Stimulated activated effector memory CD8-positive, alpha-beta T cell treated with anti-CD3 and anti-CD28 coated beads, Interleukin-12 subunit alpha, Interleukin-12 subunit beta, amount 100 ng/mL, for 72 hours (primary cell): ENCODE measurements at places on chromosomes 6 and 20.

GRCh38 chr20:13571662-13572061 lies 67.1 kb downstream of the TASP1 start:
- no peak for DNase-seq

DNA sequence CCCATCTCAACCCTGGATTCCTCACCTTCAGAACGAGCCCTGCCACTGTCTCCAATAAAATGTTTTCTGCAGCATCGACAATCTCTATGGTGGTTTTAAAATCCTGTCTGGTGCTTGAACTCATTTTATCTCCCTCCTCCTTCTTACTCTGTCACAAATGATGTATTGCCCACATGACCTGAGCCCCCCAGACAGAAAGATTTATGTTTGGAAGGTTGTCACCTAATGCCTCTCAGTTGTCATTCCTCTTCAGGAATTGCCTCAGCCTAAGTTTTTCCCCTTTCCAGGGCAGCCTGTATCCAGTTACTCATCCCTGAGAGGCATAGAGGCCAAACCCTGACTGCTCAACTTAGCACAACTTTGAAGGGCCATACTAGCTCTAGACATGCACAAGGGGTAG lies 9.2 kb downstream of the GPX5 start:
- DNase-seq, result no peak

DNA sequence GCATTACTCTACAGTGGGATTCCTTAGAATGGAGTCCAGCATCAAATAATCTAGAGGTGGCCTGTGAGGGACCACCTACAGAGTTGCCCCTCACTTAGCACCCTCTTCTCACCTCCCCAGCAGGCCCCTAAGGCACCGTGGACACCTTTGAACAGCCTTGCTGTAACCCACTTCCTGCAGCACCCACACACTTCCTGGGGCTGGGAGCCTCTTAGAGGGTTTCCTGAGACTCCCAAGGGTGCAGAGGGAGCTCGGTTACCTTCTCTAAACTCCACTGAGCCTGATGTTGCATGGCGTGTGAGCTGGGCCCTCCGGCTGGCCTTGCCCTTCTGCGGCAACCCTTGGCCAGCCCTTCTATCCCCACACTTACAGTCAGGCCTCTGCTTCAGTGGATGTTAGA lies 7.3 kb upstream of the SIRPG start:
- DNase-seq, result peak; percentile 24

- DNase-seq, result no peak
Observed at GRCh38 chr6:108203189-108204112, 37.6 kb downstream of the NR2E1 start.

- DNase-seq, result no peak
Observed at GRCh38 chr6:45185403-45186251, 142.5 kb upstream of the RUNX2 start.

- DNase-seq, result no peak
Observed at GRCh38 chr20:17993546-17993945, 24.7 kb downstream of the MGME1 start.

DNA sequence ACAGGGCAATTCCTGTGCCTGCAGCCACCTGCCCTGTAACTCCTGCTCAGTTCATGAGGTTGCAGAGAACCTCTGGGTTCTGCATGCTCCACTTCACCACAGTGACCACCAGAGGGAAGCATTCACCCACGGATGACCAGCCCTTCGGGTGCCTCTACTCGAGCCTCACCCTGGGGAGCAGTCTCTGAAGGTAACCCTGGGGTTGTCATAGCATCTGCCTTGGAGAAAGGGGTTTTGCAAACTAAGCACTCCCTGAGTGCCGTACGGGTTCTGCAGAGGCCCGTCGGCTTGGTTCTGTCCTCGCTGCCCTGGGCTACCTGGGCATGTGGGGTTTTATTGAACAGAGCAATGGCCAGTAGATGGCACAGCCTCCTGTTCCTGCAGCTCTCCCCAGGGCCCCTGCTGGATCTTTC lies 10.2 kb upstream of the CST5 start:
- peak; percentile 55 for DNase-seq

DNA sequence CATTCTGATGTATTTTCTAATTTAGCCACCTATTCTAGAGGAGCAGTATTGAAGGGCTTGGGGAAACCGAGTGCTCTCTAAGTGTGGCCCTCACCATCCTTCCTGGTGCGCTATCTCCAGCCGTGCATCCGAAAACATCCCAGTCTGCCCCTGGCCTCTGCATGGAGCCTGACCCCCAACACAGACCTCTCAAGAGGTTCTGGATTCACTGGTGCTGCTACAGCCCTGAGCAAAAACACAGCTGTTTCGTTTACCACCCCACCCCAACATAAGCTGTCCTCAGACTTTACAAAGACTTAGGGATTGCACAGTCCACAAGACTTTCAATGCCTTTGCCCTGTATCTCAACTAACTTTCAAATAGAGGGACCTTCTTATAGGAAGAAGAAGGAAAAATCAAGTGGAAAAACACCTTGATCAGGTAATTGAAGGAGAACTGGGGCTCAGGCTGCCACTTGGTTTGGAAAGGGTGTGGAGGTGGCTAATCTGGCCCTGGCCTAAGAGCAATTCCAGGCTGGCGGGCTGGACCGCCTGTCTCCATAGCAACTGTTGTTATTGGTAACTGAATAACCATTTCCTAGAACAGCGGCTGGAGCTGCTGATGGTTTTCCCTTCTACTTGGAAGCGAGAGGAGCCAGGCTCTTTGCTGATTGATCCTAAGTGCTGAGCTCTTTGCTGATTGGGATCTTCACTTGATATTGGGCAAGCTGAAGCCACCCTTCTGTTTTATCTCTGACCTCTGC lies 90.2 kb upstream of the TOX2 start:
- peak; percentile 38 for DNase-seq
